ENCODE measurements at places on chromosomes 5 and 9.

DNA sequence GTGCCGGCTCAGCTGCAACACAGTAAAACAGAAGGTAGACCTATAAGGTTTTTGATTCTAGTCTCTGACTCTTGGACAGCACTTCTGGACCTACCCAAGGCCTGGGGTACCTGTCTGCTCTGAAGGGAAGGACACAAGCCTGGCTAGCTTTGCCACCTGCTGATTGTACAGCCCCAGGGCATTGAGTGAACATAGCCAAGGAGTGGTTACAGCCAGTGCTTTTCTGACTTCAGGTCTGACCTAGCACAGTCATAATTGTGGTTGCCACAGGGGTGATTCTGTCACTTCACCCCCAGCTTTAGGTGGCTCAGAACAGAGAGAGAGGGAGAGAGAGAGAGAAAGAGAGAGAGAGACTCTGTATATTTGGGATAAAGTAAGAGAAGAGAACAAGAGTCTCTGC, 118.4 kb downstream of the PLCXD3 start:
- DNase-seq = no peak

GRCh38 chr5:54608423-54609085, 91.0 kb downstream of the SNX18 start:
- DNase-seq = no peak

GRCh38 chr9:116891424-116891823, 204.3 kb downstream of the TRIM32 start:
- no peak for DNase-seq

DNA sequence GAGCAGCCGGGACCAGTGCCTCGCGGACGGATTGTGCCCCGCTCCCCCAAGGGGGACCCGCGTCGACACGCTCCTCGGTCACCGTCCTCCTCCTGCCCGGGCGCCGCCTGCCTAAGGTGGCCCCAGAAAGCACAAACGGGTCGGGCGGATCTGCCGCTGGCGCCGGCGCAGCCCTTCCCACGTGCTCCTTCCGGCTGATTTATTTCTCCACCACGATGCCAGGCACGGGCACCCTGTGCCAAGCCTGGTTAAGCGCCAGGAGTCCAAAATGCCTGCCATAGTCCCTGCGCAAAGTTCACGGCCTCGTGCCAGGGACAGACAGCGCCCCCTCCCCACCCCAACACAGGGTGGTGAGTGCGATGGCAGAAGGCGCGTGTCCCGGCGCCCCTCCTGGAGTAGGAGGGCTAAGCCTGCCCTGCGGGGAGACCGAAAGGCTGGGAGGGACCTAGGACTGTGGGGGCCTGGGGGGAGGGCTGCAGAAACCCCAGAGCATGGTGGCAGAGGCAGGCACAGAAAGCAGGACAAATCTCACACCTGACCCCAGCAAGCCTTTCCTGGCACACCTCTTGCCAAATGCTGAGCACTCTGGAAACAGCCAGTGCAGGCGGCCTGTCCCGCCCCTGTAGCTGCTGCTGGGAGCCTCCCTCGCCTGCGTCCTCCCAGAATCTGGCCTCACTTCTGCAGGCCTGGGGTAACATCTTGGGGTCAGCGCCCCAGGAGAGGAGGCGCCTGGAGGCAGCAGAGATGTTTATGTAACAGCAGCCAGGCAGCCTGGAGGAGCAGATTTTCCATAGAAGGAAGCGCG, 1.1 kb upstream of the NOTCH1 start:
- DNase-seq = peak; percentile 45

- no peak for DNase-seq
Observed at GRCh38 chr5:157963761-157964160, 104.8 kb upstream of the CLINT1 start.

GRCh38 chr5:14266686-14267085, 123.5 kb downstream of the TRIO start:
- no peak for DNase-seq

DNA sequence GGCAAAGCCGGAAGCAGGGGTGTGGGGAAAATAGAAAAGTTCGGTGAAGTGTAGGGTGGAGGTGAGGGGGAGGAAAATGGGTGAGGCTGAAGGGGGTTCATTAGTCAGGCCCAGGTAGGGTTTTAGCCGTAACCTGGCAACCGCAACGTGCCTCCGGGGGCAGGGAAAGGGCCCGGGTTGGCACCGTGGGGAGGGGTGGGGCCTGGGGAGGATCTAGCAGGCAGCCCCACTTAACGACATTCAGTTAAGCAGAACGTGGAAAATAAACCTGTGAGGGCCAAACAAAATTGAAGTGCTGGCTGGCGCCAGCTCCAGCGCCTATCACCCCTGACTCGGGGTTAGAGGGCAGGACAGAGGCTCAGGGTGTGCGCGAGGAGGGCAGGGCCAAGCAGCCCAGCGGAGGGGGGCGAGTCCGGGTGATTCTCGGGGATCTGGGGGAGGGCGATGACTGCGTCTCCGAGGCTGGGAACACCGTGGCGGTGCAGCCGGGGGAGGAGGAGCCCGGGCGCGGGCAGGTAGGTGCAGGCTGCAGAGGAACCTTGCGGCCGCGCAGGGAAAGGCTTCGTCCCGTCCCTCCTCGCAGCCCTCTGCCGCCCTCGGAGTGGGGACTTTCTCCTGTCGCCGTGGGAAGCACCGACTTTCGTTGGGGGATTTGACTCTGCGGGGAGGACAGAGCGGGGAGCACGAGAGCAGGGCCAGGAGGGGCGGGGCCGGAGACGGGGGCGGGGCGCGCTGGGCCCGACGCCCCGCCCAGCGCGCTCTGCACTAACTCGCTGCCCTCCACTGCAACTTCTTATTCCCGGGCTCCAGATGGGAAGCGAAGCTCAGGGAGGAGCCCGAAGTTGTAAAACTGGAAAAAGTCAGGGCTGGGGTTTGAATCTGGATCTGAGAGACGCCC, 5.1 kb downstream of the RGS14 start:
- peak; percentile 54 for DNase-seq

DNA sequence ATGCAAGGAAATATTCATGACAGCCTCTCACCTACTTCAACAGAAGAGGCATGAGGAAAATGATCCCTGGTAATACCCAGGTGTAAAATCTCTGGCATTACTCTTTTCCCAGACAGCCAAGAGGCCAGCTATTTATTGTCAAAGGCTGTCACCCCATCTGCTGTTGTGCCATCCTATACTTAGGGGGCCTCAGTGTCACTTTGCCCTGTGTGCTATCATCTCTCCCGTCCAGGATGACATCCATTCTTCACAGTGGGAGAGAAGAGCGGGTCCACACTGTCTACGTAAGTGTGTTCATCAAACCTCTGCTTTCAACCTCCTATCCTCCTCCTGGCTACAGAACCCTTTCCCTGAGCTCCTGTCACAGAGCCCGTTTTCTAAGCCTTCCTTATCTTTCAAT, 82.6 kb downstream of the MYO10 start:
- DNase-seq = no peak

DNA sequence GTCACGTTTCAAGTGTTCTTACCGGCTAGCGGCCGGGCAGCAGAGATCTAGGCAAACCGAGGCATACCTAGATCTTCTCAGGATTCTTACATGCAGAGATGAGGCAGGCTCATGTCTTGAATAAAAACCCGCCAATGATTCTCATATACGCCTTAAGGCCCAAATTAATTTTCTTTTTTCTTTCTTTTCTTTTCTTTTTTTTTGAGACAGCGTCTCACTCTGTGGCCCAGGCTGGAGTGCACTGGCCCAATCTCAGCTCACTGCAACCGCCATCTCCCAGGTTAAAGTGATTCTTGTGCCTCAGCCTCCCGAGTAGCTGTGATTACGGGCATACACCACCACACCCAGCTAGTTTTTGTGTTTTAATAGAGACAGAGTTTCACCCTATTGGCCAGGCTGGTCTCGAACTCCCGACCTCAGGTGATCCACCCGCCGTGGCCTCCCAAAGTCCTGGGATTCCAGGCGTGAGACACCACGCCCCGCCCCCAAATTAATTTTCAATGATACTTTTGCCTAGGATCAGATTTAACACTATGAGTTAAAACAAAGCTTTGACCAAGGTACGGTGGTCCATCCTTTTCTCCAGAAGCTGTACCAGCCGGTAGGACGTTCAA, 1.5 kb downstream of the C9orf40 start:
- no peak for DNase-seq

DNA sequence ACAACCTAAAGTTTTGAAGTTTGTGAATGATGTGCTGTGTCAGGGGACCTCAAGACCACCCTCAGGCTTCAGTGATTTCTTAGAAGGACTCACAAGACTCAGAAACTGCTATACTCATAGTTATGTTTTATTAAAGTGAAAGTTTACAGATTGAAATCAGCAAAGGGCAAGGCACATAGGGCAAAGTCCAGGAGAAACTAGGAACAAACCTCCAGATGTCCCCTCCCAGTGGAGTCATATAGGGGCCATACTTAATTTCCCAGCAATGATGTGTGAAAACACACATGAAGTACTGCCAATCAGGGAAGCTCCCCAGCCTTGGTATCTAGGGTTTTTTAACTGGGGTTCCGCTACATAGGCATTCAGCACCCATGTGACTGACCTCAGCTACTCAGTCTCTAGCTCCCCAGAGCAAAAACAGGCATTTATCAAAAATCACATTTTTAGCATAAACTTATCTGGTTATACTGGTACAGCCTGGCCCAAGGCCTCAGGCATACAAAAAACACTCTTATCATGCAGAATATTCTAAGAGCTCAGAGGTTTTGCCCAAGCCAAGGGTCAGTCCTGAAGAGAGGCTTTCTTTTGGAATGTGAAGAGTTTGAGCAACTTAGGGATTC, 74.7 kb upstream of the ANKRD55 start:
- DNase-seq = no peak

GRCh38 chr9:120583958-120584369, 4.0 kb upstream of the CDK5RAP2 start:
- DNase-seq = no peak

DNA sequence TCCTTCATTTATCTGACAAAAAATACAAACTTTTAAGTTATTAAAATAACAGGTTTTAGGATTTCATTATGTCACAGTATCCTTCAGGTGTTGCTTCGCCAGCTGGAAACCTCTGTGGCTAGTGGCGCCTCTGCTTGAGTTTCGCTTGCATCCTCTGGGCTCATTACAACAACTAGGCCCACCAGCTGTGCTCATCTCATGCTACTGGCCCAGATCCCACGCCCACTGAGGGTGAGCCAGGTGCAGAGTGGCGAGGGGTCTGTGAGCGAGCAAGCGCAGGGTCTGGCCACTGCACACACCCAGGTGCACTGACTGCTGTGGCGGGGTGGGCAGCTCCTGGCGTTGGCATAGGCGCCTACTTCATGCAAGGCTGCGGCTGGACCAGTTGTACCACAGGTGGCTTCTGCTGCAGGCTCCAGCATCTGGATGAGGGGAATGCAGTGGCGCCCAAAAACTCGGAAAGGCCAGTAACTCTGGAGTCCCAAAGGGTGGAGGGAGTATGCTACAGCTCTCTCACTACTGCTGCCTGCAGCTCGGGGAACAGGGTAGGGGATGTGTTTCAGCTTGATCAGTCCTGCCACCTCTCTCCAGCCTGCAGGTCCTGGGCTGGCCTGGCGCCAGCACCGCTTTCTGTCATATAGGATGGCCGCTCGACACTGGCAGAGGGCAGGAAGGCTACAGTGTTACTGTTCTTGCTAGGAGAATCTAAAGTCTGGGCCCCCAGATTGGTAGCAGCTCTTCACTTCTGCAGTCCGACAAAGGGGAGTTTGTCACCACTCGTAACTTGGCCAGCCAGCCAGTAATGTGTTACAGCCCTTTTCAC, 452.1 kb downstream of the TUSC1 start:
- DNase-seq = no peak

DNA sequence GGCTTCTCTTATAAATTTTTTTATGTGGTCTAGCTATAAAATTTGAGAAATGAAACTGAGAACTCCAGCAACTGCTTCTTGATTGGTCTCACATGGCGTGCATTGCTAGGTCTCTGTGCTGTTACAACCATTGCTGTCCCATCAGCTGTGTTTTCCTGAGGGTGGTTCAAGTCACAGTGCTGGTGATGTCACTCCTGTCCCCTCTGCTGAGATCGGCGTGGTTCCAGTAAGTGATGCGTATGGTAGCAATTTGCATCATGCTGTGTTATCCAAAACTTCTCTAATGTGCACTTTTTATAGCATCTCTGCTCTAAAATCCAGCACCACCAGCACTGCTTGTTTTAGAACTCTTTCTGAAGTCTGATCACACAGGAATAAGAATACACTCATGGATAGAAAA, 112.6 kb upstream of the ZNF608 start:
- no peak for DNase-seq

DNA sequence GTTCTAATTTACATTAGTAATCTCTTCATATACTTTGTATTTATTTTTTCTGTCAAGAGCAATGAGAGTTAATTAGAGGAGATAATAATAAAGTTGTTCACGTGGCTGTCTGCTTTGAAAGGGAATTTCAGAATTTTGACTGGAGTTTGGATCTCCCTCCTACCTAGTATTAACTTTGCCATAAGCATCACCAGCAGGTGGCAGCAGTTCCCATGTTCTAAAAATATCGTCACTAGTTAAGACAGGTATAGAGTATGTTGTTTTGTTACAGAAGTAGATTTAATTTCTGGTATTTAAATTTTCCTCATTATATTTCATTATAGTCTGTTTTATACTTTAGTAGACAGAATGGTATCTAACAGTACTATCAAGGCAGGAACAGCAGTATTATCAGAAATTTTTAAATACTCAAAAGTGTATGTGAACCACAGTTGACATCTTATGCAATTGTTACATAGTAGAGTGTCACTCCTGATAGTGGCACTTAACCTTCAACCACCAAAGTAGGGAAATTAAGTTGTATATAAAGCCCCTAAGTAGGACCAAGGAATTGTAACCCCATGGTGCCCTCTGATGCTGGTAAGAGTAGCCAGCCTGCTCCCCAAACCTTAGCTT, 20.4 kb downstream of the GNPDA1 start:
- no peak for DNase-seq

DNA sequence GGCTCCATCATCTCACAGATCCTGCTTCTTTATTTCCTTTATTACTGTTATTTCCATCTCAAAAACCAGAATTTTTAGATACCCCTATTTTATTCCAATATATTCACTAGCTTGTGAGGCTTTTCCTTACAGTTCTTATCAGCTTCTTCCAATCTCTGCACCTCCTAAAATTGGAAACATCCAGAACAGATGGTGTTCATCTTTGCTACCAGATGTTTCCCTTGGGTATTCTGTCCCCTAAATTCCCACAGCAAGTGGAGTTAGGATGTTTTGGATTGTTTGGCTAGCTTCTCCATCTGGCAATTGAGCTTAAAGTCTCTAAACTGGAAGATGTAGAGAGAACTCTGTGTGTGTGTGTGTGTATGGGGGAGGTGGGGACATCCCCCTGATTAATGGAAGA, 580.4 kb downstream of the DTWD2 start:
- no peak for DNase-seq

GRCh38 chr9:88995200-88995577, 3.9 kb downstream of the S1PR3 start:
- no peak for DNase-seq
